CD14-positive monocyte (primary cell): ENCODE measurements at places on chromosomes 1 and 21.

DNA sequence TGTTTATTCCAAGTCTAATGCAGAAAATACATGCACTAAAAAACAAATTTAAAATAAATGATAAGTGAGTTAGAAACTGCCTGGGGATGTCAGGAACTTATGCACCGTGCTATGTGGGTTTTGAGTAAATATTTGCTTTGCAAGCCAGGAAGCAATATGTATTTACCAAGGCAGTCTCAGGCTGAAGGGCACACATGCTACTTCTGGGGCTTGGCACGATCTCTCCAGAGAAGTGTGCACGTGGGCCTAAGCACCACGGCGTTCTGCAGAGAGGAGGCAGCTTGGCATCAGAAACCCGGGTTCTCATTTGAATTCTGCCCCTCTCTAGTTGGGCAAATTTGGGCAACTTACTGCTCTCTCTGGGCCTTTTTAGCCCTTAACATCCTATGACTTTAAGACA is 72.6 kb upstream of the ROR1 start:
- DNase-seq: no peak

DNA sequence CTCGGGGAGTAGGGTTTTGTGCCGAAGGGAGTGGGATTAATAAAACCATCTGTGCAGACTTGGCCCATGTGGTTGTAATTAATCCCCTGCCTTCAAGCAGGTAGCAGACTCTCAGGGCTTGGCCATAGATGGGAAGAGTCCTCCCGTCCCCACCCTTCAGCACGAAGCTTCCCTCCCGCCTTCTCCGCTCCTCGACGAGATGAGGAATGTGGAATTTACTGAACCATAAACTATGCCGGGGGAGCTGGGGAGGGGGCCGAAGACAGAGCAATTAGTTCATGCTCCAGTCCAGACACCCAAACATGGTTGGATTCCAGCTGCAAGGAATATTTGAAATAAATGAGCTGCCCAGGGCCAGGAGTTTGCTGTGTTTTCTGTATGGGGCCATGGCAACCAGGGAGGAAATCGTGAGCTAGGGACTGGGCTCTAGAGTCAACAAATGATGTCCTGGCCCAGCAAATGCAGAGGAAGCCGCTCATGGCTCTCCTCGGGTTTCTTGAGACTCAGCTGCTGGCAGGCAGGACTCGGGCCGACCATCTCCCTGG is 78.8 kb downstream of the SPSB1 start:
- no peak for DNase-seq

GRCh38 chr1:60111716-60112115 is 38.1 kb upstream of the C1orf87 start:
- no peak for DNase-seq

DNA sequence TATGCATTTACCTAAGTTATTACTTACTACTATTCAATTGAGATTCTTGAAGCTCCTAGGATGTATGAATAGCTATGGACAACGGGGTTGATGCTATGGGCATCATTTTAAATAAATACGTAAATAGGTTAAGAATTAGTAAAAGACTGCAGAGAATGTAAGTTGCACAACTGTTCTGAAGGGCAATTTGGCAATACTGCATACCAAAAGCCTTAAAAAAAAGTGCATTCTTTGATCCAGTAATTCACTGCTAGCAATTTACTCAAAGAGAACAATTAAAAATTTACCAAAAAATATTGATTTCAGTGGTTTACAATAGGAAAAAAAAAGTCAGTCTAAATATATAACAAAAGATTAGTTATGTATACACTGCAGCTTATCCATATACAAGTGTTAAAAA is 3.5 kb downstream of the ARPC5 start:
- DNase-seq: no peak

DNA sequence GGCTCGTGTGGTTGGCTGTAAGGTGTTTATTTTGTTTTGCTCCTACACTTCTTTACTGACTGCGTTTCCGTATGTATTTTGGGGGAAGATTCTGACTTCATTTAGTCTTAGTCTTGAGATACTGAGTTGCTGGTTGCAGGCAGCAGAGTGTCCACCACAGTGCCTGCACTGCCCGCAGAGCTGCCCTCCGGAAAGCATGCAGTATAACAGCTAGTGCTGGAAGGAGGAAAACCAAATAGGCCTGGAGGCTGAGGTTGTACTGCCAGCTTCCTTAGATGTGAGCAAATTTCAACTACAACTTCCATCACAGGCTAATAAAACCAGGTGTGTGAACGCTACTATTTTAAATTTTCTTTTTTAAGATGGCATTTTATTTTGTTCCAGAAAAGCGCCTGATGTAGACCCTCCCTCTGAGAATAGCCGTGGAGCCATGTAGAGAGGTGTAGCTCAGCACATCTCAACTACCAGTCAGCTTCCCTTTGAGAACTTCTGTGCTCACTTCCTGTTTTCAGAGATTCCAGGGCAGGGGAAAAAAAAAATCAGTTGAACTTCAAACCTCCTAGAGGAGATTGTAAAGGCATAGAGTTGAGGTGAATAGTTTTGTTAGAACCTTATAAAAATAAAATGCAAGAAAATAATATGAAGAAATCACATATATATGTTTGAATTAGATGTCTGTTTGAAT is 17.6 kb downstream of the LMO4 start:
- DNase-seq: peak; percentile 10

- DNase-seq: no peak
Measured at GRCh38 chr1:9842781-9843575, 19.2 kb upstream of the CLSTN1 start.

DNA sequence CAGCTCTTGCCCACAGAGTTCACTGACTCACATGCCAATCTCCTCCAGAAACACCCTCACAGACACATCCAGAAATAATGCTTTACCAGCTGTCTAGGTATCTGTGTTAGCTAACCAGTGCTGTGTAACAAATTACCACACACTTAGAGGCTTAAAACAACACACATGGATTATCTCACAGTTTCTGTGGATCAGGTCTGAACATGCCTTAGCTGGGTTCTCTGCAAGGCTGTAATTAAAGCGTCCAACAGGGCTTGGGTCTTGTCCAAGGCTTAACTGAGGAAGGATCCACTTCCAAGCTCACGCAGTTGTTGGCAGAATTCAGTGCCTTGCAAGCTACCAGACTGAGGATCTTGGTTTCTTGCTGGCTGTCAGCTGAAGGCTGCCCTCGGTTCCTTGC is 92.5 kb upstream of the RGS4 start:
- no peak for DNase-seq

GRCh38 chr1:218447010-218447689 is 102.0 kb downstream of the TGFB2 start:
- DNase-seq: no peak

GRCh38 chr1:21311016-21311415 is 20.8 kb upstream of the ECE1 start:
- DNase-seq: no peak

GRCh38 chr21:28789523-28789922 is 203.2 kb downstream of the LTN1 start:
- DNase-seq: no peak

GRCh38 chr21:26194811-26195251 is 24.3 kb upstream of the APP start:
- DNase-seq: no peak

- DNase-seq: no peak
Measured at GRCh38 chr1:2431103-2431502, 18.7 kb upstream of the PEX10 start.

DNA sequence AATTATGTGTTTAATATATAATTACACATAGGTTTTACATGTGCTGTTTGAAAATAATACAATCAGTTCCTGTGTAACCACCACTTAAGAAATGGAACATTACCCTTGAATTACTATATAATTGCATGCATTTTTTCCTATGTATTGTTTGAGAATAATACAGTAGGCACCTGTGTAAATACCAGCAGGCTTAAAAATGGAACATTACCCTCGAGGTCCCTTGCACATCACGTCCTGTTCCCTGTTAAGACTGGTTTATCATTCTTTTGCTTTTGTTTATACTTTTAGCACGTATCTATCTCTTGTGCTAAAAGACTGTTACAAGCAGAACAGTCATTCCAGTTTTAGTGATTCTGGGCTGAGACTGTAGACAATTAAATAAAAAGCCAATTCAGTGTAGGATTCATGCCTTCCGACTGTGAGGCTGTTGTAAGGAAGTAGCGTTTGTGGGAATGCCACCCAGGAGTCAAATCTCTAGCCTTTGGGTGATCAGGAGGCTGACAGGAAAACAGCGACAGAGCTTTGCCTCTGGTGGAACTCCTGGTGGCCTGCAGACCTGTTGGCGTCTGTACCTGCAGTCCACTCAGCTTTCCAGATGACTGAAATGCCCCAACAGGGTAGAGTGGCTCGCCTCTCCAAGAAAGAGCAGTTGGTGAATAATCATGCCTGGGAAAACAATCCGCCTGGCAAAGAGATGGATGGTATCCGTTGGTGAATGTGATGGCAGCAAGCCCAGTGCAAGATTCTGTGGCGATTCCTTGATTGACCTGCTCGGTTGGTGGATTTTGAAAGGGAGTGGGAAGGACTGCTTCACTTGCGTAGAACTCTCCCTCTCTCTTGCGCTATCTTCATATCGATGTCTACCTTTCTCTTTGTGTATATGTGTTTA is 58.0 kb downstream of the DISC1 start:
- no peak for DNase-seq

GRCh38 chr1:38730511-38731397 is 128.8 kb downstream of the RRAGC start:
- DNase-seq: no peak

- no peak for DNase-seq
Measured at GRCh38 chr1:181872562-181872961, 188.9 kb downstream of the ZNF648 start.

DNA sequence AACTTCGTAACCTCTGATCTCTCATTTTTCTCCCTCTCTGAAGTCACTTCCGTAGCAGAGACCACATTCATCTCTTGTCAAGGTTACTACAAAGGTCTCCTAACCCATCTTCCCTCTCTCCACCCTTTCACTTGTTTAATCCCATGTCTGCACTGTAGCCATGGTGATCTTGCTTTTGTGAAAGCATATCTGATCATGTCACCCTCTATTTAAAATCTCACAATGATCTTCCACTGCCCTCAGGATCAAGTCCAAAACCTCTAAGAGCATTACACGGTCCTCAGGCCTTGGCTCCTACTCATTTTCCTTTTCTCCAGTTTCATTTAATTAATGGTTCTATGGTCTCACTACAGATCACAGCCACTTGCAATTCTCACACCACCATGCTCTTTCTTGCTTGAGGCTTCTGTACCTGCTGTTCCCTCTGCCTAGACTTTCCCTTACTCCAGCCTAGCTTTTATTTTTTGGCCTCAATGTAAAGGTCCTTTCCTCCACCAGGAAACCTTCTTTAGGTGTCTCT is 12.1 kb downstream of the ARHGEF11 start:
- no peak for DNase-seq

GRCh38 chr1:228364706-228365213 is 41.9 kb downstream of the TRIM11 start:
- no peak for DNase-seq

GRCh38 chr1:180165509-180166435 is 11.1 kb downstream of the QSOX1 start:
- no peak for DNase-seq

GRCh38 chr21:14358775-14359174 is 24.2 kb downstream of the HSPA13 start:
- peak; percentile 8 for DNase-seq

DNA sequence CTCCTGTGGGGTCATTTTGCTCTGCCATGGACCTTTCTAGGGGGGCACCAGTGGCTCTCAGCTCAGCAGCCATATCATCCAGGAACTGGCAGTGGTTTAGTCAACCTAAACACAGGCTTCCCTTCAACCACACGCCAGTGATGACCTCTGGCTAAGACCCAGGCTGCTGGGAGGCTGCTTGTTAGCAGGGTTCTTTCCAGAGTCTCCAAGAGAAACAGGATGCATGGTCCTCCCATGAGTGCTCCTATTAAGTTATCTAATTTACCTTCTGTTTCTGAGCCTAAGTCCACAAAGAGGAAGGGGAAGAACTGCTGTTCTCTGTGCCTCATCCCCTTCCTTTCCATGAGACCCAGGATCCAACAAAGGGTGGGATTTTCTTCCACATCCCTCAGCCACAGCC is 137.3 kb upstream of the PLXNA2 start:
- DNase-seq: no peak

DNA sequence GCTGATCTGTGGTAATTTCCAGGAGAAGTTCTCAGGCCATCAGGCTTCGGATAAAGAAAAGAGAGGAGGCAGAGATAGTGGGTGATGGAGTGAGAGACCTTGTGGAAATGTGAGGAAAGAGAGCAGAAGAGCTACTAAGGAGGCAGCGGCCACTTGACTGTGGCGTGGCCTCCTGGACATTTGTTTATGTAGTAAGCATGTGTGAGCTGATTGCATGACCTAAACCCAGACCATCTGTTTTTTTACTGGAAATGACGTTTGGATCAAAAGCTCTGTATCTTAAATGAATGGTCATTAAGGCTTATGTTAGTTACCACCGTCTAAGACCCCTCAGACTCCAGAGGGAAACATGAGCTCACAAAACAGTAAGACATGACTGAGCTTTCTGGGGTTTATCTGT is 13.6 kb downstream of the ATP1B1 start:
- no peak for DNase-seq

DNA sequence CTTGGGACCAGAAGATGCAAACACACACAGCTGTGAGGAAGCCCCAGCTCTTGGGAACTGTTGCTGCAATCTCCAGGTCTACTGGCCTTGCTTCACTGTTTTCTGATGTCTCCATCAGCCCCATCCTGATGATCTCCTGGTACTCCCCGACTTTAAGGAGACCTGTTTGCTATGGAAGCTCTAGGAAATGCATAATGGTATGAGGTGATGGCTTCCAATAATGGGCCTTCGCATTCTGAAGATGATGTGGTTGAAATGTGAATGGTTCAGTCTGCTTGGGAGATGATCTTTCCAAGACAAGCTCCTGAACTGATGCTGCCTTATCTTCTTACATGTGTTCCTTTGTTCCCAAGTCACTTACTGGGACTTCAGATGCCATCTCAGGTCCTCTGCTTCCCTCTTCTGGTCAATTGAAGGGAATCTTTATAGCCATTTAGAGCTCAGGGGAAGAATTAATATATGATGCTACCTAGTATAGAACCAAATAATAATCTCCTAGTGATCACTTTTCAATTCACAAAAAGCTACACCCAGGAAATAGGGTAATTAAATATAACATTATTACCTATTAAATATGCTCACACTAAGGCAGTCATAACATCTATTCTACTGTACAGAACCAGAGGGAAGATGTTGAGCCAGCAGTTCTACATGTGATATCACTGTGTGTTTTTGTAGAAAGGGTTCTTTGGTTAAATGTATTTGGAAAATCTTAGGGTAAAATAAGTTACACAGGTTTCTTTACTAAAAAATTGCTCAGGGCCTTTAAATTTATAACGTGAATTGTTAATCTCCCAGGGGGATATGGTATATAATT is 73.9 kb upstream of the VTCN1 start:
- no peak for DNase-seq

- DNase-seq: no peak
Measured at GRCh38 chr1:210024996-210025395, 87.0 kb downstream of the SYT14 start.

DNA sequence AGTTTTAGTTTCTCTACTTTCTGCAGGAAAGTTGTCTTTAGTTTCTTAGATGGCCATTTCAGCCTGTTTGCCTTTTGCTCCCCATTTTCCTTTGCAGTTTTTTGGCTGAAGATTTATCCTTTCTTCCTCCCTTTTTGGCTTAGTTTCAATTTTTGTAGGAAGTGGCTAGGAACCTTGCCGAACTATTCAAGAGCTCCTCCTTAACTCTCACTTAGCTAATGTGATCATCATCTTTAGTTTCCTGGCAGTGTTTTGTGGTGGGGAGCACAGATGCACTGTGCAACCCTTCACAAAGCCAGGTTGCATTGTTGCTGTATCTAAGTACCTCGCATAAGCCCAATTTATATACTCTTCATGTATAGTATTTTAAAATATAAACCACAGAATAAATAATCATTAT is 28.8 kb upstream of the CCDC181 start:
- no peak for DNase-seq
